AG04449 (cell line): ENCODE measurements at places on chromosomes 3 and 15.

GRCh38 chr15:85782064-85782463 lies 12.7 kb downstream of the KLHL25 start:
- DNase-seq, result no peak

GRCh38 chr3:62708638-62709373 lies 166.4 kb downstream of the CADPS start:
- DNase-seq, result no peak

DNA sequence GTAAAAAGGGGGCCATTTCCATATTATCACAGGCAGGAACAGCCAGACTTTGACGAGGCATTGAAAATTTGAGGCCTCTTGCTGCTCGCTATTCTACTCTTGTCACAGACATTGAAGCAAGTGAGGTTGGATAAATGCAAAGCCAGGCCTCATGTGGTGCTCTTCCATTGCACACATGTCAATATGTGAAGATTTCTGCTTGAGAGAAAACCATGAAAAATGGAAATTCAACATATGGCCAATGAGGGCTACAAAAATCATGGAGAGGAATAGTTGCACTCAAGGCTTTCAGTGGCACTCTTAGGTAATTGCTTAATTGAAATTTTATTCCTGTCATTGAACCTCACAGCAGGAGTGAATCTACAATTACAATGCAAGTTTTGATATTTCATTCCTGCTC lies 185.6 kb upstream of the MBNL1 start:
- DNase-seq, result no peak

GRCh38 chr3:20125897-20126296 lies 60.1 kb downstream of the SGO1 start:
- DNase-seq, result no peak

- no peak for DNase-seq
Measured at GRCh38 chr3:55369141-55369847, 117.8 kb downstream of the WNT5A start.
